ENCODE measurements at places on chromosomes 16 and 17.

DNA sequence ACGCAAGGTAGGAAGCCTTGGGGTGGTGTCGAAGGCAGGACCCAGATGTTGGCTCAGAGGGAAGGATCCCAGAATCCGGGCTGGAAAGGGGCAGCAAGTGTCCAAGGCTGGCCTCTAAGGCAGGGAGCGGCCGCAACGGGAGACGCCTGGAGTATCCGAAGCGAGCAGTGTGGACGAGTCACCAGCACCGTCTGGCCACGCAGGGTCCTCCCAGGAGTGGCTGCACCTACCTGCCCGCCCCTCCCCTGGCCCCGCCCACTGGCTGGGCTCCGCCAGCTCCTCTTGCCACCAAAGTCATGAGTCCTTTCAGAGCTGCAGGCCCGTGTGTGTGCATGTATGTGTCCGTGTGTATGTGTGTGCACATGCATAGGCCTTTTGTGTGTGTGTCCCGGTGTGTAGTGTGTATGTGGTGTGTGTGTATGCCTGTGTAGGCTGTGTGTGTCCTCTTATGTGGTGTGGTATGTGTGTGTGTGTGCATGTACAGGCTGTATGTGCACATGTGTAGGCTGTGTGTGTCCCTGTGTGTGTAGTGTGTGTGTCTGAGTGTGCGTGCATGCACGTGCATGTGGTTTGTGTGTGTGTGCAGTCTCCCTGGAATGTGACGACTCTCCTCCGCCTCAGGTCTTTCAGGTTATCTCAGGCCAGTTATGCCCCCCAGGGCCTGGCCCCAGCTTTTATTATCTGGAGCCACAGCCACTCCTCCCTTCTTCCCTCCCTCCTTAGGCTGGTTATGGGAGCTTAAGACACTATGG is at the start of gene PRSS8:
TSS of gene PRSS8 (minus strand) at position 193 of the 752 bp plus-strand sequence. CDS start 229 bp downstream, outside the sequence.
- DNase-seq, result no peak

DNA sequence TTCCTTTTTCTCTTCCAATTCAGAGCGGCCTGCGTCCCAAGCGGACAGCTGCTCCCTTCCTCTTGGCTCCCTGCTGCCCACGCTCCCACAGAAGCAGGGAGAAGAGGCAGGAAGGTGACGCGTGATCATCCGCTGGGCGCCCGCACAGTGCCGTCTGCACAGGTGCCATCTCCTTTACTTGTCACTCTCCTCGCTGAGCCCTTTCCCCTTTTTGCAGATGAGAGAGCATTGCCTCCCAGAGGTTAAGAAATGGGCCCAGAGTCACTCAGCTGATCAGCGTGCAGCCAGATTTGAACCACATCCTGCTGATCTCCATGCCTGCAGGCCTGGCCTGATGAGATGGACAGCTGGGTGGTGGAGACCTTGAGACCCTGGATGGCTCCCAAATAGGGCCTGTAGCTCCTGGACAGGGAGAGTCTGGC is 299.8 kb downstream of the SEC14L1 start:
- DNase-seq, result no peak

DNA sequence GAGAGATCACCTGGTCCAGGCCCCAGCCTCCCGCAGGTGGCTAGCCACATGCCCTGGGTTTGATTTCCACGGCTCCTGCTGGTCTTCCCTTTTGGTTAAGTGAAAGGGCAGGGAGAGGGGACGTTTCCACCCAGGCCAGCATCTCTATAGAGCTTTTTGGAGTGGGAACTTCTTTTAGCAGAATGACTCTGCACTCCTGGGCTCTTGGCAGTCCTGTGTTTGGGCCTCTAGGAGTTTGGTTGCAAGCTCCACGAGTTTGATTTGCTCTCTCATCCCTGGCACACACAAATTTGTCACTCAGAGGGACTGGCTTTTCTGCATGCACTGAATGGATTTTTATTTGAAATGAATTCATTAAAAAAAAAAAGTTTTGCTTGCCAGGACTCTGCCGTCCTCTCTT is 32.8 kb downstream of the MSI2 start:
- no peak for DNase-seq

DNA sequence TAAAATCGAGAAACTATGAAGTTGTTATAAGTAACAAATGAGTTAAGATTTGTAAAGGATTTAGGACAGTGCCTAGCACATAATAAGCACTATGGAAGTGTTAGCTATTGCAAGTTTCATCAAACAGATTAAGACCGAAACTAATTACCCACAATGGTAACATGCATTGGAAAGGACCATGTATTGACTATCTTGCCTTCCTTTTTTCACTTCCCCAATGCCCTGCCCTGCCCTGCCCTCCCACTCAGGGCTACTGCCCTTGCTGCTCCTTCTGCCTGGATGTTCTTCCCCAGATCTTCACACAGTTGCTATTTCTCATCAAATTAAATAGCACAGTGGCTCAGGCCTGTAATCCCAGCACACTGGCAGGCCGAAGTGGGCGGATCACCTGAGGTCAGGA is 202.1 kb upstream of the PSMD7 start:
- DNase-seq, result no peak

GRCh38 chr16:87658564-87659225 is 56.4 kb downstream of the JPH3 start:
- DNase-seq, result no peak

DNA sequence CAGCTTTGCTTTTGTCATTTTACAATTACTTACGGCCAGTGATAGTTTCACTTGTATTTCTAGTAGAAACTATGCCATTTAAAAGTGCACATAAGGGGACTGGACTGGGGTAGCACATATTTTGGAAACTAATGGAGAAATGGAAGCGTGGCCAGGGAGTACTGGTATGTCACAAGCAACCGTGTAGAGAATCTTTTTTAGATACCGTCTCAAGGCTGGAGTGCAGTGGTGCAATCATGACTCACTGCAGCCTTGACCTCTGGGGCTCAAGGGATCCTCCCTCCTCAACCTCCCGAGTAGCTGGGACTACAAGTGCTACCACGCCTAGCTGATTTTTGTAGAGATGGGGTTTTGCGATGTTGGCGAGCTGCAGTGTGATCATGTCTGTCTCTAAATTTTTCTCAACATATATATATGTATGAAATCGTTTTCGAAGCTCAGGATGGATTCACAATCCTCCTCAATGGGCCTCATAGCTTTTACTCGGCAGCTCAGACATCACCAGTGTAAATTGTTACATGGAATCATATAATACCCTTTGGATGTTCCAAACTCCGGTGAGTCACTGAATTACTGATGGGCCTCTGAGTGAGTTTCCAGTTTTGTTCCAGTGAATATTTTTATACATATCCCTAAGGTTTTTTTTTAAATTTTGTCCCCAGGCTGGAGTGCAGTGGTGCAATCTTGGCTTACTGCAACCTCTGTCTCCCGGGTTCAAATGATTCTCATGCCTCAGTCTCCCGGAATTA is 51.7 kb downstream of the ZNF778 start:
- peak; percentile 50 for DNase-seq

DNA sequence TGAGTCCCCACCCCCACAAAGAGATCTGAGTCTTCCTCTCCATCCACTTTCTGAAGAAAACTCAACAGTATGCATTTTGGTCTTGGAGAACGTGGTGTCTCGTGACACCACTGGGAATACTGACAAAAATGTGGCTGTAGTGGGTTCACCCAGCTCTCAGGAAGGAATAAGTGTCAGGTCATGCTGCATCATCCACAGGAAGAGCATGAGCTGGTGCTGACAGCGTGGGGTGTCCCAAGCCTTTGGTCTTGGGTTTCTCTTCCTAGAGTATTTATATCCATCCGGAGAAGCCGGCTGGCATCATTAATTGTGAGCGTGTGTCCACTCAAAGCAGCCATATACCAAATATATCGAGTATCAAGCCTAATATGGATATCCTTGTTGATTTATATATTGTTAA is 55.9 kb downstream of the C17orf67 start:
- peak; percentile 55 for DNase-seq

DNA sequence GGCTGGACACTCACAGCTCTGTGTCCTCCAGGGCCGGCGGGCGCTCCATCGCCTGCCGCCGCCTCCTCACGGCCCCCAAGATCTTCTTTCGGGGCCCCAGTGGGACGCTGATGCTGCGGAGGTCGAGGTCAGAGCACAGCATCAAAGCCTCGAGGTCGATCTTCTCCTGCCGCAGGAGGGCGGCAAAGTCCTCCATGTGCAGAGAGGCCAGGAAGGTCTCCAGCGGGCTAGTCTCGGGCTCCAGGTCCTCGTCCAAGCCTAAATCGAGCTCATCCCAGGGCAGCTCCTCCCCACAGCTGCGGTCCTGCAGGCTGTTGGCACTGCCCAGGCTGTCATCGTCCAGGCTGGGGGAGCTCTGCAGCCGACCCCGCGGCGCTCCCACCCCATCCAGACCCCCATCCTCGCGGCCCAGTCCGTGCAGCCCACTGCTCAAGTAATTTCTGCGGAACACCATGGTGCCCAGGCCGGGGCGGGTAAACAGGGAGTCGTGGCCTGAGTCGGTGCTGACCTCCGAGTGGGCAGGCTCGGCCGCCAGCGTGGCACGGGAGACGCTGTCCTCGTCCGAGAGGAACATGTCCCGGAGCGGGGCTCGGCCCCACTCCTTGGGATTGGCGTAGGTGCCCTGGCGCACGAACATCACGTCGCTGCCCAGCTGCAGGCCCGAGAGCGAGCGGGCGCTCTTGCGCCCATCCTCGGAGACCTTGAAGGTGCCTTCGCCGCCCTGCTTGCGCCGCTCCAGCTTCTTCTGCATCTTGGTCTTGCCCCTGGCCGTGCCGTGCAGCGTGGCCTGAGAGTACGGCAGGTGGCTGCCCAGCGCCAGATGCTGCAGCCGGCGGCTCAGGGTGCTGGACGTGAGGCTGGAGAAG is 3.4 kb downstream of the USH1G start:
- peak; percentile 35 for DNase-seq

Data from foreskin fibroblast (primary cell).